Transverse colon (tissue), 4 donors: ENCODE measurements at places on chromosomes 7 and 10.

DNA sequence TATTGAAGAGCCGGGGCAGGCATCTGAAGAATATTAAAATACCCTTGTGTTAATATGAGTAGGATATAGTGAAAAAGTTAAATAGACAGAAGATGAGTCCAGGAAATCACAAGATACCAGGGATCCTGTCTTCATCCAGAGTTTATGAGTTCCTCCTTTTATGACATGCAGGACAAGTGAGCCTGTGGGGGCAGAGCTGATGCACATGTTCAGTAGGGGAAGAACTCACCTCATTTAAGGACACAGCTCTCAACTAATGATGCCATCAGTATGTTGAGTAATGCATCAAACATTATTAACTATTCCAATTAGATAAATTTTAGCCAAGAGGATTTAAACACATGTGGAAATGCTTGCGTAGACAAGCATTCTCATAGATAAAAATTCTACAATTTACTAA is 435.8 kb upstream of the AKR1E2 start:
- H3K27ac ChIP-seq, result no peak overlapping the region
- DNase-seq, result no peak
- H3K36me3 ChIP-seq, result no peaks in the 10 kb centered on the region
- no peaks in the 10 kb centered on the region for H3K27me3 ChIP-seq
- H3K4me1 ChIP-seq, result no peaks in the 10 kb centered on the region
- no peak overlapping the region for H3K4me3 ChIP-seq

GRCh38 chr10:127041552-127041951 is 136.3 kb downstream of the DOCK1 start:
- H3K4me1 ChIP-seq, result no peaks in the 10 kb centered on the region
- H3K4me3 ChIP-seq, result no peak overlapping the region
- no peaks in the 10 kb centered on the region for H3K36me3 ChIP-seq
- no peak for DNase-seq
- H3K27me3 ChIP-seq, result no peaks in the 10 kb centered on the region
- H3K27ac ChIP-seq, result no peak overlapping the region

DNA sequence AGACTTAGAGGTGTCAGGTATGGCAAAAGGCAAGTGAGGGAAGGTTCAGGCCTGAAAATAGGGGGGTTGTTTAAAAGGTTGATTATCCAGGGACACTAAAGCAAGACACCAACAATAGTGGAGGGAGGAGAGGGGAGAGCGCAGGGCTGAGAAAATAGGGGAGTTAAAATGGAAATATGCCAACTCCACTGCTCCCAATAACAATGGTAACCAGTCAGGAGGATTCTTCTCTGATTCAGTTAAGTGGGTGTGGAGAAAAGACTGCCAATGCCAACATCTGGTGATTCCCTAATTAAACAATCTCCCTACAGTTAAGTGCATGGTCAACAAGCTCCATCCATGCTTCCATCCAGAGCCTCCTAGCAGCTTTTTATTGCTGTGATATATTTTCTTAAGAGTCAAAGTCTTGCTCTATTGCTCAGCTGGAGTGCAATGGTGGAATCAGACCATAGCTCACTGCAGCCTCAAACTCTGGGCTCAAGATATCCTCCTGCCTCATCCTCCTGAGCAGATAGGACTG is 183.3 kb downstream of the JAZF1 start:
- no peaks in the 10 kb centered on the region for H3K27me3 ChIP-seq
- H3K4me1 ChIP-seq, result peaks cover 64% of the 10 kb centered on the region
- no peak overlapping the region for H3K4me3 ChIP-seq
- no peak overlapping the region for H3K27ac ChIP-seq

DNA sequence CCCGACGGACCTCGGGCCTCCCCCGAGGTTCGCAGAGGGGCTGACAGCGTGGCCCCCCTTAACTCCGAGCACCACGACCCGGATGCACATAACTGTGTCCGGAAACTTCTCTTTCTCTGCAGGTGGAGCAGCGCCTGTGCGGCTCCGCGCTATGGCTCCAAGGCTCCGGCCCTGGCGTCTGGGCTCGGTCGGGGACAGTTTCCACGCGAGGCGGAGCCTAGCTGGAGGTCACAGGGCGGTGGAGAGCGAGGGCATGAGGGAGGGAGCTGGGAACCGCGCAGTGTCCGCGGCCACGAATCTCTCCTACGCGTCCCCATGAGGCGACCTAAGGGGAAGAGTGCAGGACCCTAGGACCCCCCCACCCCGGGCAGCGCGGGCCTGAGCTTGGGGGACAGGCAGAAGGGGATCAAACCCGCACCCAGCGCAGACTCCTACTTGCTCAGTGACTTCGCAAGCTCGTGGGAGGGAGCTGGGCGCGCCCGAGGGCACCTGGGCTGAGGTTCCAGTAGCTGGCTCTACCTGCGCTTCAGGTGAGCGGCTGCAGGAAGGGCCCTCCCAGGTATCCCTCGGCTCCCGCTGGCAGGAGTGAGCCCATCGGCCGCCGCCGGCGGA is 8.6 kb upstream of the MNX1 start:
- H3K4me3 ChIP-seq, result peak overlapping the region; percentile 10
- H3K36me3 ChIP-seq, result no peaks in the 10 kb centered on the region
- DNase-seq, result no peak
- H3K27ac ChIP-seq, result no peak overlapping the region

GRCh38 chr10:19795684-19796083 is 20.5 kb upstream of the PLXDC2 start:
- H3K4me1 ChIP-seq, result no peaks in the 10 kb centered on the region
- no peak for DNase-seq
- no peaks in the 10 kb centered on the region for H3K27me3 ChIP-seq
- H3K4me3 ChIP-seq, result no peak overlapping the region
